EH (cell line): ENCODE measurements at places on chromosomes 7 and 10.

DNA sequence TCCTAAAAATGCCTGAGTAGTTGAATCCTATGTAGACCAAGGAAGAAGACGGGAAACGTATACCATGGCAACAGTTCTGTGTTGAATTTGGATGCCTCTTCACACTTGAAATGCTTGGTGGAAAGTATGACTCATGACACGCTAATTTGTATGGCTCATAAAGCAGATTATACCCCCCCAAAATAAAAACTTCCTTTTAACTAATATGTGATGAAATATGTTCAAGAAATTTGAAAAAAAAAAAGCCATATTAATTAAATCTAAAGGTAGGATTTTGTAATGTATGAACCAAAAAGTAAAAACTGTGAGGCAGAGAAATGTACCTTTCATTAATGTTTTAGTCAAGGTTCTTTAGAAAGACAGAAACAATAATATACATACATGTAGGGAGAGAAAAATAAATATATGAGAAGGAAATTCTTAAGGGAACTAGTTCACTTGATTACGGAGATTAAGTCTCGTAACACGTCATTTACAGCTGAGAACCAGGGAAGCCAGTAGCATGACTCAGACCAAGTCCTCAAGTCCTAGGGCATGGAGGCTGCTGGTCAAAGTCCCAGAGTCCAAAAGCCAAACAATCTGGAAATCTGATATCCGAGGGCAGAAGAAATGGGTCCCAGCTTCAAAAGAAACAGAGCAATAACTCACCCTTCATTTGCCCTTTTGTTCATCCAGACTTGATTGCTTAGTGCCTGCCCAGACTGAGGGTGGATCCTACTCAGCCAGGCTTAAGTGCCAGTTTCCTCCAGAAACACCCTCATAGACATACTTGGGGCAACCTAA lies 485.1 kb downstream of the SEMA3D start:
- DNase-seq, result peak; percentile 98

- no peak for DNase-seq
These were observed 452.9 kb upstream of the AKR1E2 start for GRCh38 chr10:4373098-4373497.

DNA sequence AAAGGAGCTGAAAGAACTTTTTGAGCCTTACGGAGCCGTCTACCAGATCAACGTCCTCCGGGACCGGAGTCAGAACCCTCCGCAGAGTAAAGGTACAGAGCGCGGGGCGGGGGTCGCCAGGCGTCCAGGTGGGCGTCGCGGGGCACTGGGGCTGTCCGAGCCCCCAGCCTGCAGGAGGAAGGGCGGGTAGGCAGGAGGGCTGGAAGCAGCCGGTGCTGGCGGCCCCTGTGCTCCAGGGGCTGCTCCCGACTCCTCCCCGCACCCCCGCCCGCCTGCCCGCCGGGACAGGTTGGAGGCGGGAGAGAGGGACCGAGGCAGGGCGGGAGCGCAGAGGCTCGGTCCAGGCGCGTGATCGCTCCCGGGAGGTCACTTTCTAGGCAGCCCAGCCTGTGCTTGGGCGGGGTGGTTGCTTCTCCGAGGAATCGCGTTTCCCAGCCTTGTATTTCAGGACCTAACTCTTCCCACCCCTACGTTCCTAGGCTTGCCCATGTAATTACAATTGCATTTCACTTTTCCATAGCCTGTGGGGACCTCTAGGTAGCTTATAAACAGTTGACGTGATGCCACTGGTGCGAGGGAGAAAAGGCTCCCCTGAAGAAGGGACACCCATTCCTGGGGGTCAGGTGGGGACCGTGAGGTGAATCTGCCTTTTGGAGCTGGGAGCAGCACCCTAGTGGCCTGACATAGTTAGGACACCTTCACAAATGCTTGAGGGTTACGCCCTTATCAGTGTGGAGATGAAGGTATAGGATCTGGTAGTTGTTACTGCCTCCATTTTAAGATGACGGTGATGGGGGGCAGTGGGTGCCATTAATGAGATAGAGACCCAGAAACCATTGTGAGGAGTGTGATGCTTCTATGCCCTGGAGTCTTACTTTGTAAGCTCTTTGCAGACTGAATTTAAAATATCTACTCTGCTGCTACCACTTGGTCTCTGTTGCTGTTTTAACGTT lies 148.2 kb downstream of the CELF2 start:
- DNase-seq, result peak; percentile 17

GRCh38 chr10:2214092-2214491 lies 476.8 kb upstream of the ADARB2 start:
- DNase-seq, result no peak

DNA sequence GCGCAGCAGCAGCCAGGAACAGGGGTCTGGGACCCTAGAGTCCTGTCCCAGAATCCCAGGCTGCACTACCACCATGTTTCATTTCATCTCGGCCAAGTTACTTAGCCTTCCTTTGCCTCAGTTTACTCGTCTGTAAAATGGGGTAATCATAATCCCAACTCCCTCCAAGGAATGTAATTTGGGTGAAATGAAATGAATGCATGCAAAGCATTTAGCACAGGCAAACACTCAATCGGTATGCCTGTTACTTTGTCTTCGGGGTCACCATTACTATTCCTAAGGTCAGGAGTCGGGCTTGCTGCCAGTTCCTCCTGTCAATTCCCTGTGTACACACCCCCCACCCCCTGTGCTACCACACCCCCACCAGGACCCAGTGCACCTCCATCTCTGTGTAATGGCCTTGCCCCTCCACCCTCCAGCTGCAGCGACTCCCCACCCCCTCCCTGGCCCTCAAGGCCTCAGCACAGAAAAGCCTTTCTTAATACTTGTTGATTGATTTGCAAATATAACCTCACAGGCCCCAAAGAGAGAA lies 1.7 kb downstream of the TNS3 start:
- DNase-seq, result peak; percentile 70

DNA sequence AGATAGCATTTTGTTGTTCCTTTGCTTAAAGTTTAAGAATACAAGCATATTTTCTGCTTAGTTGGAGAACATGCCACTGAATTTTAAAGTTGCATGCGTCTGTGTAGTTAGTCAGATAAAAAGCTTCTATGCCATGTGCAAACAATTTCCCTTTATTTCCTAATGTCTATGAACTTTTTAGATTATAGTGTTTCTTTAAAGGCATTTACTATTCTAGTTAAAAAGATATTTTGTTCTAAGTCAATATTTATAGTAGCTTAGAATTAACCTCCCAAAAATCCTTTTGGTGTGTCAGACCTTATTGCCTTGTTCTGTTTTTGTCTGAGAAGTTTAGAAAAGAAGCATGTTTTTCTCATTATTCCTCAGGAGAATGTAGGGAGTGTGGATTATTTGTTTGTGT lies 99.0 kb upstream of the GATA3 start:
- peak; percentile 58 for DNase-seq

GRCh38 chr10:111872591-111872990 lies 311.0 kb downstream of the GPAM start:
- no peak for DNase-seq

- DNase-seq, result no peak
These were observed 3.9 kb downstream of the FMC1 start for GRCh38 chr7:139345042-139345441.

DNA sequence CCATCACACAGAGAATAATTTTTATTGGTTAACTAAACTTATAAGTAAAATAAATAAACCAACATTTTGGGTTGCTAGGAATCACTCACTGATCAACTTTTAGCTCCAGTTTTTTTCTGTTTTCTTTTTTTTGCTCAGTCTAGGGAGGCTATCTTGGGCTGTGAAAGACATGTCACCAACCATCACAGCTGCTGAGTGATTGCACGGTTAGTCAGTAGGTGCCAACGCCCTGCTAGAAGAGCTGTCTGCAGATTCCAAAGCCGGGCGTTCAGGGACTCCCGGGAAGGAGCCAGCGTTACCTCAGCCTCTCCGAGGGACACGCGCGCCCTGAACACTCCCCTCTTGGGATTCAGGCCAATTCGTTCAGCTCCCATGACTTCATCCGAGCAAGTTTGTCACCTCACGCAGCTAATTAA lies 604 bp upstream of the STAM start:
- DNase-seq, result peak; percentile 87

DNA sequence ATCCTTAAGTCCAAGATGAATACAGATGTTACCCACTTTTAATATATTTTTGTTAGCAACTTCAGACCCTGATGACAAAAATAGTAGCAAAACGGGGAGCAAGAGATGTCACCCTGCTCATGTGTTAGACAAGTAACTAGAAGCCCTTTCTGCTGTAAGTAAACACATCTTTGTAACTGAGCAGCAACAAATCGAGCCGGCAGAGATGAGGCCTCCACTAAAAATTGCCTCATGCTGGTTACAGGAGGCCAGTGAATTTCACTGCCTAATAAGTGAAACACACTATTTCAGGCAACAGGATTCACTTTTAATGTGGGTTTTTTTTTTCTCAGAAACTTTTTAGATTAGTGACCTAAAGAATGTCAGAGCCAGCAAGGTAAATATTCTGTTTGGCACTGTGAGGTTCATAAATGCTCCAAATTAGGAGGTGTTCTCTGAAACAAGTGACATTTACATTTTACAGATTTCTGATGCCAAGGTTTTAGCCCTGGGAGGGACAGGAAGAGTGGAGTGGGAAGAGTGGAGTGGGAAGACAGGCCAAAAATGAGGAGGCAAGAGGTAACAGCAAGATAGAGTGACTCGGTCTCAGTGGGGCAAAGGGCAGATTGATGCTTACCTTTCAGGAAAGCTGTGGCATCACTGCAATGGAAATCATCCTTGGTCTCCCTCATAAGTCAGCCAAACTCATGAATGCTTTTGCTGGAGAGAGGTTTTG lies 53.6 kb upstream of the LRRC17 start:
- no peak for DNase-seq

GRCh38 chr7:133234961-133235875 lies 17.7 kb upstream of the EXOC4 start:
- peak; percentile 14 for DNase-seq

DNA sequence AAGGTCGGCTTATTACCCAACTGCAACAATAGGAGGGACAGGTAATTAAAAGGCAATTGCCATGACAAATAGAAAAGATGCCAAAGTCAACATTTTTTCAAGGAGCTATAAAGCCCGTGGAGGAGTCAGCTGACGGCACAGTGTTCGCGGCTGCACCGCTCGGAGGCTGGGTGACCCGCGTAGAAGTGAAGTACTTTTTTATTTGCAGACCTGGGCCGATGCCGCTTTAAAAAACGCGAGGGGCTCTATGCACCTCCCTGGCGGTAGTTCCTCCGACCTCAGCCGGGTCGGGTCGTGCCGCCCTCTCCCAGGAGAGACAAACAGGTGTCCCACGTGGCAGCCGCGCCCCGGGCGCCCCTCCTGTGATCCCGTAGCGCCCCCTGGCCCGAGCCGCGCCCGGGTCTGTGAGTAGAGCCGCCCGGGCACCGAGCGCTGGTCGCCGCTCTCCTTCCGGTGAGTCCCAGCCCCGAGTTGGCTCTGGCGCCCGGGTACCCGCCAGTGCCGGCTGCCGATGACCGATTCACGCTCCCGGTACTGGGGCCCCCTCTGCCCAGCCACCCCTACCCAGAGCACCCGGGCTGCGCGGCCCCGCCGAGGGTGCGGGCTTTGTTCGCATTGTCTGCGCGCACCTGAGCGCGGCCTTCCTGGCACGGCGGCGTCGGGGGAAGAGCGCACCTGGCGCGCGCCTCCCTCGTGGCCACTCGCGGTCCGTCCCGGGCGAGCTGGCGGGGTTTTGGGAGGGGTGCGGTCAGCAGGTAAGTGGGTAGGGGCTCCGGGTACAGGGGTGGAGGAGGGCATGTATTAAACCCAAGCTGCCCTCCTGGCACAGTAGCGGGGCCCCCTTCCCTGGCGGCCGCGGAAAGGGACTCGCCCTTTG lies at the start of gene VWA2:
Gene VWA2 (plus strand): TSS at position 138 of the 877 bp plus-strand sequence. CDS start 9,460 bp downstream, outside the sequence.
- DNase-seq, result no peak

GRCh38 chr7:27180431-27181420 lies 4.3 kb downstream of the HOXA11 start:
- peak; percentile 50 for DNase-seq

GRCh38 chr7:26061678-26062603 lies 90.1 kb upstream of the NFE2L3 start:
- peak; percentile 41 for DNase-seq

DNA sequence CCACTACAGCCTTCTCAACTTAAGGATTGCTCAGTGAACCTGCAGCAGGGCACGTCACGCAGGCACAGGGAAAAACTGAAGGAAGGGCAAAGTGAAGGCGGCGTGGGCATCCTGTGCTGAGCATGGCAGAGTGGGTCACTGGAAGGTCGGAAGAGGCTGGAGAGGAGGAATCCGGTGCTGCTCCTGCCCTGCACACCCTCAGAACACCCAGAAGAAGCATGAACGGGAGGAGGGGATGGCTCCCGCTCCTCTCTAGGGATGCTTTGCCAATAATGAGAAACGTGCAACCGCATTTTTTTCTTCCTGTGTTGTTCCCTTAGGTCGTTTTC lies 175.1 kb downstream of the TNS3 start:
- no peak for DNase-seq

DNA sequence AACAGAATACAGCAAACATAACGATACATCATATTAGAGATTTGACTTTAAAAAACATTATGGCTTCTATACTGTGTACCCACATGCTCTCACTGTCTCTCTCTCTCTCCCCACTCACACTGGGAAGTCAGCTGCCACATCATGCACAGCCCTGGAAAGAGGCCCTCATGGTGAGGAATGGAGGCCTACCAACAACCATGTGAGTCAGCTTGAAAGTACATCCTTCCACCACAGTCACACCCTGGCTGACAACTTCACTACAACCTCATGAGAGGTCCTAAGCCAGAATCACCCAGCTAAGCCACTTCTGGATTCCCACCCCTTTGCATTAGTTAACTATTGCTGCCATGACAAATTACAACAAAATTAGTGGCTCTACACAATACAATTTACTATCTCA lies 23.3 kb upstream of the GPR22 start:
- DNase-seq, result peak; percentile 61

- peak; percentile 41 for DNase-seq
These were observed 33.5 kb upstream of the VPS41 start for GRCh38 chr7:38942431-38943051.

DNA sequence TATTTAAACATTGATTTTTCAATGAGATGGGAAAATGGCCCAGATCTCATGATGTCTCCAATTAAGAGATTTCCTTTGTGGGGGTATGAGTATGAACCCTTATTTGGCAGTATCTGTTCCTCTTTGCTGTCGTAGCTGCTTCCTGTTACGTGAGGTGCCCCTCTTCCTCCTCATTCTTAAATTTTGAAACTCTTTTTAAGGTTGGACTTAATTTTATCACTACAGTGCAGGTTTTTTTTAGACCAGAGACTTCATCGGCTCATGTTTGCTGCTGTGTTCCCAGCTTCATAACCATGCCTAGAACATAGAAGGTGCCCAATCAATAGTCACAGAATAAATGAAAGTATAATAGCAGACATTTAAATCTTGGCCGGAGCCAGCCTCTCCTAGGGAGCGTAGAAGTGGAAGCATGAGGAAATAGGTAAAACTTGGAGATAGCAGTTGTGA lies 2.4 kb downstream of the MIOS start:
- DNase-seq, result peak; percentile 25
